ENCODE measurements at places on chromosomes 1 and 21.

GRCh38 chr1:9691108-9691445, 39.5 kb downstream of the PIK3CD start:
- H3K4me1 ChIP-seq: peaks cover 31% of the 10 kb centered on the region
- H3K27ac ChIP-seq: peak overlapping the region; percentile 2
- no peaks in the 10 kb centered on the region for H3K27me3 ChIP-seq
- H3K4me3 ChIP-seq: no peak overlapping the region
- no peak for DNase-seq

DNA sequence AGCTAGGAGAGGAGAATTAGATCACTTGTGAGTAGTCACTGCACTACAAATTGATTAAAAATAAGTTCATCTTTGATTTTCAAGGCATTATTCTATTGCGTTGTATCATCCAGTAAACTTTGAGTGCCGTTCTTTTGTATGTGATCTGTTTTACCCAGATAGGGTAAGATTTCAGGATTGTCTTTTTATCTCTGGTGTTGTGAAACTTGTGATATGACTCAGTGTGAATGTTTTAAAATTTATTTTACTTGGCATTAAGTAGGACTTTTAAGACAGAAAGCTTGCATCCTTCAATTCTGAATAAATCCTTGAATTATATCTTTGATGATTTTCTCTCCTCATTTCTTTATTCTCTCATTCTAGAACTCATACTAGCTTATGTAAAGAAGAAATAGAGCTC, 93.3 kb upstream of the ADAMTS5 start:
- H3K36me3 ChIP-seq: no peaks in the 10 kb centered on the region
- H3K27me3 ChIP-seq: no peaks in the 10 kb centered on the region
- H3K27ac ChIP-seq: no peak overlapping the region
- DNase-seq: no peak
- no peaks in the 10 kb centered on the region for H3K4me1 ChIP-seq
- no peak overlapping the region for H3K4me3 ChIP-seq

GRCh38 chr1:71049951-71050598, 2.5 kb upstream of the PTGER3 start:
- no peak overlapping the region for H3K27ac ChIP-seq
- peak; percentile 33 for DNase-seq
- H3K27me3 ChIP-seq: peaks cover 49% of the 10 kb centered on the region
- H3K4me3 ChIP-seq: no peak overlapping the region
- H3K36me3 ChIP-seq: no peaks in the 10 kb centered on the region

- DNase-seq: no peak
- H3K4me3 ChIP-seq: no peak overlapping the region
- no peaks in the 10 kb centered on the region for H3K4me1 ChIP-seq
- no peak overlapping the region for H3K27ac ChIP-seq
Observed at GRCh38 chr1:230728710-230729392, 14.9 kb upstream of the AGT start.

- DNase-seq: no peak
- peaks cover under 1% of the 10 kb centered on the region for H3K36me3 ChIP-seq
- no peak overlapping the region for H3K4me3 ChIP-seq
Observed at GRCh38 chr1:110615548-110616130, 9.5 kb upstream of the KCNA2 start.

DNA sequence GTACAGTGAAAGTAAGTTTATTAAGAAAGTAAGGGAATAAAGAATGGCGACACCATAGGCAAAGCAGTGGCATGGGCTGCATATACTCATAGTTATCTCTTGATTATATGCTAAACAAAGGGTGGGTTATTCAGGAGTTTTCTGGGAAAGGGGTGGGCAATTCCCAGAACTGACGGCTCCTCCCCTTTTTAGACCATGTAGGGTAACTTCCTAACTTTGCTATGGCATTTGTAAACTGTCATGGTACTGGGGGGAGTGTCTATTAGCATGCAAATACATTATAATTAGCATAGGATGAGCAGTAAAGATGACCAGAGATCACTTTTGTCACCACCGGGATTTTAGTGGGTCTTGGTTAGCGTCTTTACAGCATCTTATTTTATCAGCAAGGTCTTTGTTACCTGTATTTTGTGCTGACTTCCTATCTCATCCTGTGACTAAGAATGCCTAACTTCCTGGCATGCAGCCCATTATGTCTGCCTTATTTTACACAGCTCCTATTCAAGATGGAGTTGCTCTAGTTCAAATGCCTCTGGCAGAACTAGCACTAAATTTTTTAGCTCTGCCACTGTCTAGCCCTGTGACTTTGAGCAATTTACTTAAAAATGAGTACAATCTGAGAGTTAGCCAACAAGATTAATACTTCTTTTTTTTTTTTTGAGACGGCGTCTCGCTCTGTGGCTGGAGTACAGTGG, 110.3 kb upstream of the PALMD start:
- no peak overlapping the region for H3K4me3 ChIP-seq
- H3K27me3 ChIP-seq: no peaks in the 10 kb centered on the region
- no peak overlapping the region for H3K27ac ChIP-seq
- H3K4me1 ChIP-seq: no peaks in the 10 kb centered on the region
- no peaks in the 10 kb centered on the region for H3K36me3 ChIP-seq

DNA sequence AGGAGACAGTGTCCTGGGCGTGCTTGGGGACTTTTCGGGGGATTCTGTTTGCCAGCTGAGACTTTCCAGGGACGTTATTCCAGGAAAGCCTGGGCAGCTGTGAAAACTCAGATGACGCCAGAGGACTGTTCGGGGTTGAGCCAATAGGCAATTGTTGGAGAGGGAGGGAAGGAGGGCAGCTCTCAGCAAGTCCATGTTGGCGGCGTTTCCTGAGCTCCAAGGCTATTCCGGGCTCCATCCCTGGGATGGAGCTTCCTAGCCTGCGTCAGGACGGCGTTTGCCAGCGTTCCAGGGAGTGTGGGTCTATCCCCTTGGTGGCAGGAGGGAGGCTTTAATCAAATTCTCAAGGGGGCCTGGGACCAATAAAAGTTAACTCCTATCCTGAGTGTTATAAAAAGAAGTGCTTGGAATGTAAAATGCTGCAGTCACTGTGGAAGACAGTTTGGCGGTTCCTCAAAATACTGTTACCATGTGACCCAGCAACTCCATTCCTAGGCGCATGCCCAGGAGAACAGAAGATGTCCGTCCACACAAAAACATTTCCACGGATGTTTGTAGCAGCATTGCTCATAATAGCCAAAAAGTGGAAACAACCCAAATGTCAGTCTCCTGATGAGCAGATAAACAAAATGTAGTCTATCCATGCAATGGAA, 15.2 kb downstream of the SLC27A3 start:
- H3K4me1 ChIP-seq: peaks cover 16% of the 10 kb centered on the region
- no peak overlapping the region for H3K4me3 ChIP-seq
- H3K36me3 ChIP-seq: no peaks in the 10 kb centered on the region
- H3K27me3 ChIP-seq: no peaks in the 10 kb centered on the region

DNA sequence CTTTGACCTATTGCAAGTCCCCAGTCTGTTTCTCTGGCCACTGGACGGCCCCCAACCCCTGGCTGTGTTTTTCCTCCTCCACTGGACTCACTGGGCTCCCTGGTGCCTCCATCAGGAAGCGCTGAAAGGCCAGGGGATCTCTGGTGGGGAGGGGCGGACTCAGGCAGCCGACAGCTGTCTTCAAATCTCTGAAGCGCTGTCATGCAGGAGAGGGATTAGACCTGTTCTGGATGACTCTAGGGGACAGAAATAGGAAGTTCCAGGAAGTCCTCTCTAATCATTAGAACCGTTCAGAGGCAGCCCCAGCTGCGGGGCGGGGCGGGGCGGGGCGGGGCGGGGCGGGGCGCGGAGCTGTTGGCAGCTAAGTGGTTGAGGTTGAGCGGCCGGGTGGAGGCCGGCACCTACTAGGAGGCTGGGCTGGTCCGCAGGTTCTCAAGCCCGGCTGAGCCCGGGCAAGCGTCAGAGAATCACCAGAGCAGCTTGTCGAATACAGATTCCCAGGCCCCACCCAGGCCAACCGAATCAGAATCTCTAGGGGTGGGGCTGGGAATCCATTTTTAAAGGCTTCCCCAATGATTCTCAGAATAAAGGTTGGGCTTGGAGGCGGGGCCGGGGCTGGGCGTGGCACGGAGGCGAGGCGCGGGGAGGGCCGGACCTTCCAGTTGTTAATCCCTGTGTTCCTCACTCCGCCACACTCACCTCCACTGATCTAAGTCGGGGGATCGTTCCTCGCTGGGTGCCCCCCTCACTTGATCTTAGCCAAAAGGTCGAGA, 11.4 kb upstream of the PHLDA3 start:
- peak overlapping the region; percentile 4 for H3K4me3 ChIP-seq
- H3K4me1 ChIP-seq: peaks cover 7% of the 10 kb centered on the region
- H3K36me3 ChIP-seq: peaks cover 5% of the 10 kb centered on the region
- H3K27ac ChIP-seq: no peak overlapping the region
- peak; percentile 53 for DNase-seq
- H3K27me3 ChIP-seq: peaks cover 12% of the 10 kb centered on the region

All from thymus (tissue), 14 donors.